ENCODE measurements at places on chromosomes 16 and 17. TPM values are rescaled to one million over a fixed set of nuclear protein-coding genes. Genes with fewer than 3 reads are reported as not detected.
A peak's percentile ranks its signal among the peaks of the same experiment; 100 is the strongest.

NOTUM gene
- 0.36 TPM for total RNA-seq

PCGF2 gene
- total RNA-seq = 0.74 TPM

DNA sequence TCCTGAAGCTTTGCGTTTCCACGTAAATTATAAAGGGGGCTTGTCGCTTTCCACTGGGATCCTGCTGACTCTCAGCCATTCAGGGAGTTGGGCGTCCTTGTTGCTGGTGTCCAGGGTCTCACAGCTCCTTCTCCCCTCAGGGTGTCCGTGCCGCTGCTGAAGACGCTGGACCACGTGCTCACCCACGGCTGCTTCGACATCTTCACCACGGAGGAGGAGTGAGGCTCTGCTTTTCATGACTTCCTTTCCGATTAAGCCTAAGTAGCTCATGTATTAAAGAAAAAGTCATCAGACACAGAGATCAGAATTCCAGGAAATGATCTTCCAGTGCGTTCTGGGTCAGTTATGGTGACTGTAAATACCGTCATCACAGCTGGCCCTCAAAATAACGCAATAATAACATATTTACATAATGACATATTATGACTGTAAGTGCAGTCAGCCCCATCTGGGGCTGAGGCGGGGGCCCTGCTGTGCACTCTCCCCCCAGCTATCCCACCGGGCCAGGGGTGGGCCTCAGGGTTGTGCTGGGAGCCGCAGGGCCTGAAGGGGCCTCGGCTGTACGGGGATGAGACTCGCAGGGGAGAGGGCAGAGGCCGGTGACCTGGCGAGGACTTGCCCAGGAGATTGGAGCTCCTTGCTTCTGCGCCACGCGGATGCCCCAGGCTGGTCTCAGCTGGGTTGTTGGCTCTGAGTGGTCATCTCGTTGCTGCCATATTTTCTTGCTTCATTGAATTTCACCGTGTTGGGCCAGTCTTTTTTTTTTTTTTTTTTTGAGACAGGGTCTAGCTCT, 92.9 kb upstream of the ZNF750 start:
- no peak for DNase-seq

GRCh38 chr17:76139801-76140660, 1.0 kb downstream of the FOXJ1 start:
- DNase-seq = peak; percentile 78

Data from activated naive CD8-positive, alpha-beta T cell treated with anti-CD3 and anti-CD28 coated beads for 36 hours (primary cell).